ENCODE measurements at places on chromosomes 11 and 22.

DNA sequence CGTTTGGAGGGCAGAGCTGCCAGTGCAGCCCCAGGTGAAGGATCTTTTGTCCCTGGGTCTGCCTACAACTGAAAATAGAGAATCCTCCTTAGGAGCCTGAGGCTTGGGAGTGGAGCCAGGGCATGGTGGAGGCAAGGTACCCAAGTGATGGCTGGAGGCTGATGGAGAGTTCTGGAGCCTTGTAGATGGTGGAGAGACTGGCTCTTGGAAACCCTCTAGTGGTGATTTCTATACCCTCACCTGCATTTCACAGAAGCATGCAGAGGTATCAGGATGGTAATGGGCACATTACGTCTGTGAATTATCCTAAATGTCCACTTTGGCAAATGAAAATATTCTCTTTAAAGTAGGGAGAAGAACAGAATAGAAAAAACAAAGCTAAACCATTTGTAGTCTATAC, 44.4 kb downstream of the INSC start:
- DNase-seq, result no peak

GRCh38 chr22:19767427-19768341, 7.1 kb downstream of the TBX1 start:
- no peak for DNase-seq

GRCh38 chr11:279966-280705, 1.9 kb downstream of the NLRP6 start:
- DNase-seq, result no peak

GRCh38 chr11:114366331-114367243, 33.7 kb downstream of the C11orf71 start:
- no peak for DNase-seq

DNA sequence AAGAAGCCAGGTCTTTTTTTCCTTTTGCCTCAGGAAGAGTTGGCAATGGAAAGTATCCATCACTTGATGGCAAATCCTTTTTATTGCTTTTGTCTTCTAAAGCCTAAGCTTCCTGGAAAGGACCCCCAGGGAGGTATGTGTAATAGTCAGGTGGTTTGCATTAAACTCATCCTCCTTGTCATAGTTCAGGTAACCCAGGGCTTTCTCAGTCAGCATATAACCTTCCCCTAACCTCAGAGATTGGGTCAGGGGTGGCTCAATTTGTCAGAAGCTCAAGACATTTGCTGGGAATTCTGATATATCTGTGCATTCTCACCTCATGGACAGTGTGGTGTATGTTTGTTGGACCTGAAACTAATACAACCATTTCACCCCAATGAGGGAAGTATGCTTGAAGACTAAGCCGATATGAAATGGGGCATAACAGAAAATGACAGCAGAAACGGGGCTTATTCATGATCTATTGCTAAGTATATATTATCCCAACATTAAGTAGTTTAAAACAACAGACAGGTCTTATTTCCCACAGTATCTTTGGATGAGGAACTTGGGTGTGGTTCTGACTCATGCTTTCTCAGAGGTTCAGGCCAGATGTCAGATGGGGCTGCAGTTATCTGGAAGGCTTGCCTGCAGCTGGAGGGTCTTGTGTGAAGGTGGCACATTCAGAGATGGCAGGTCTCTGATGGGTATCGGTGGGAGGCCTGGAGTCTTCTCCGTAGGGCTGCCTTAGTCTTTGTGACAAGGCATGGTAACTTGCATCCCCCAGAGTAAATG, 135.8 kb upstream of the SPON1 start:
- no peak for DNase-seq

- no peak for DNase-seq
These were observed 5.0 kb upstream of the MYOD1 start for GRCh38 chr11:17714356-17714854.

GRCh38 chr22:45579806-45580725, 77.4 kb downstream of the FBLN1 start:
- no peak for DNase-seq

- no peak for DNase-seq
These were observed 8.2 kb upstream of the CCDC188 start for GRCh38 chr22:20159076-20159475.

DNA sequence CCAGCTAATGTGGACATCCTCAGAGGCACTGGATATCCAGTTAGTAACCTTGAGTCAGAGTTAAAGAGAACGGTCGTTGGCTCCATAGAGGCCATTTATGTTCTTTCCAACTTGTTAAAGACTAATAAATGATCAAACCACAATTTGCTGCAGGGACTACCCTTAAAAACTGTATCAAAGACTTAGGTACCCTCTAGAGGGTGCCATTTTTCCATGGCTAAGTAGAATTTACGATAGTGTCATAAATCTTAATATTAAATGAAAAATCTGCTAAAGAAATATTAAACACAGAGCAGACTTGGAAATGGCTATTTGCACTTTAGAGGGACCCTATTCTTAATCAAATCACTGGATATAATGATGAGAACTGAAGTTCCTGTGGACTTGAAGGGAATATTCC, 685.2 kb upstream of the CHORDC1 start:
- DNase-seq, result no peak

GRCh38 chr11:69882270-69882608, 63.0 kb upstream of the FGF3 start:
- no peak for DNase-seq

DNA sequence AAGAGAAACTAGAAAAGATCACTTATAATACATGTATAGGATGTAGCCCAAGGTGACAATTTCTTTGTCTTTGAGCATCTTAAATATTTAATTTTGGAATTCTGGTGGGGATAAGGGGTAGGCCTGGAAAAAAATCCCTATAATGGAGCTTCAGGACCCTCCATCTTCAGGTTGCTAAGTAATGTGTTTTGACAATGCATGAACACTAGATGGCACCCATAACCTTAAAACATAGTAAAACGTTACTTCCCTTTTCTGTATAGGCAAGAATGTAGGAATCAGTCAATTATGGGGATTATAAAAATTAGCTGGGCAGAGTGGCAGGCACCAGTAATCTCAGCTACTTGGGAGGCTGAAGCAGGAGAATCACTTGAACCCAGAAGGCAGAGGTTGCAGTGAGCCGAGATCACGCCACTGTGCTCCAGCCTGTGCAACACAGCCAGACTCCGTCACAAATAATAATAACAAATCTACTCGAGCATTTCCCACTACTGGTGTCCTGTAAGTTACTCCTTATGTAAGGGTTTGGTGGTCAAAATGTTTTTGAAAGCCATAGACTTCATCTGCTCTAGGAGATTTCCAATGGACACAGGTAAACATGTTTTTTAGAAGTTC, 541.9 kb upstream of the CCDC90B start:
- no peak for DNase-seq

- DNase-seq, result peak; percentile 45
These were observed 2.3 kb upstream of the DUSP8 start for GRCh38 chr11:1574238-1574932.

DNA sequence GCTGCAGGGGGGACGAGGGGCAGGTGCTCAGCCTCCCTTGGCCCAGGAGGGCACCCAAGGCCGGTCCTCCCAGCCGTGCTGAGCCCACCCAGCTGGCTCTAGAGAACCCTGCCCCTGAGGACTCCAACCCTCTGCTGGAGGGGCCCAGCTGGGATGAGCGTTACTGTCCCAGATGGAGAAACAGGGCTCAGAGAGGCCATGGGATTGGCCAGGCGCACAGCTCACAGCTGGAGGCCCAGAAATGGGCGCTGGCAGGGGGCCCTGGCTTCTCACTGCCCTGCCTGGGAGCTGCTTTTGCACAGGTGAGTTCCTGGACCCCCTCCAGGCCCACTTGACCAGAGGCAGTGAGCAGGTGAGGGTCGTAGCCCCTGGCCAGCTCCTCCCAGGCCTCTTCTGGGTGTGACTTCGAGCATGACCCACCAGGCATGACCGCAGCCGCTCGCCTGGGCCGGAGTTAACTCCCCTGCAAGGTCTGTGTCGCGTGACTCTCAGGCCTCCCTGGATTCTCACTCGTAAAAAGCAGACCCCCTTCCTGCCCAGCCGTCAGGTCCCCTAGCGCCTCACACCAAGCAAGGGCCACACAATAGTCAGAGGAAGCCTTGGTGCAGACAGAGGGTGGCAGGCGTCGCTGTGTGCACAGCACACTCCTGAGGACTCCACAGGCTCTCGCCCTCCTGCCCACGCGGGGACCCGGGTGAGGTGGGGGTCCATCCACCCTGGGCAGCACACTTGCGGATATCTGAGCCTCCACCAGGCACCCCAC, 19.7 kb upstream of the IL17REL start:
- DNase-seq, result no peak

DNA sequence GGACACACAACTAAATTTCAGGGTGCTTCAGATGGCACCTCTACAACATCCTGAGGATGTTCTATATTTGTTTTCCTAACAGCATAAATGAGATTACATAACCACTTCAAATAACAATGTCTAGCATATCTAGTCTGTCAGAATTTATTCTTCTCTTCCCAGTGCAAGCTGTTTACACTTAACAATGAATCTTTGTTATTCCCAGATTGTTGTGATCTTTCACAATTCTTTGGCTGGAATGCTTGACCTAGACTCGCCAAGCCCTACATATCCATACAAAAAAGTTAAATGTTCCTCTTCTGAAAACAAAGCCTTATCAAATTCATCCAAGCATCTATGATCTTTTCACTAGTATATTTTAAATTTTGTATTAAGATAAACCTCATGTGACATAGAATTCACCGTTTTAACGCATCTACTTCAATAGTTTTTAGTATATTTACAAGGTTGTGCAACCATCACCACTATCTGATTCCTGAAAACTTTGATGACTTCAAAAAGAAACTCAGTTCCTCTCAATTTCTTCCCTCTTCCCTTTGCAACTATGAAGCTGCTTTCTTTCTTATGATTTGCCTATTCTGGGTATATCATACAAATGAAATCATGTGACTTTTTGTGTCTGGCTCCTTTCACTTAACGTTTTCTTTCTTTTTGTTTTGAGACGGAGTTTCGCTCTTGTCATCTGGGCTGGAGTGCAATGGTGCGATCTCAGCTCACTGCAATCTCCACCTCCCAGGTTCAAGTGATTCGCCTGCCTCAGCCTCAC, 61.7 kb upstream of the CHRNA10 start:
- DNase-seq, result no peak

DNA sequence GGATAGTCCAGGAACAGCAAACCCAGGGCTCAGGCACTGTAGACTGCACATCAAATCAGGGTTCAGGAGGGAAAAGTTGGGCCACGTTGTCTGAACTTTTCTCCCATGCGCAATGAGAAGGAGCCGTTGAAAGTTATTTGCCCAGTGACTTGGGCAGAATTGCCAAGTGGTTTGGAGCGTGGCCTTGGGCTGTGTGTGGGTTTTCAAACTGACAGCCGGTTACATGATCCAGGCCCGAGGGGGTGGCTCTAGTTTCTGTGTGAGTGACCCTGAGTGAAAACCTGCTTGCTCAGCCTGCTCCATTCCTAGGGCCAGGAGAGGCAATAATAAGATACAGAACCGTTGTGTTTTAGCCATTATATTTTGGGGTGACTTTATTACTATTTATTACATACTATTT, 20.3 kb downstream of the MB start:
- DNase-seq, result no peak

GRCh38 chr11:44535191-44535980, 30.1 kb upstream of the CD82 start:
- no peak for DNase-seq

GRCh38 chr22:42624551-42625106, 9.9 kb upstream of the POLDIP3 start:
- no peak for DNase-seq

- no peak for DNase-seq
These were observed 2.8 kb downstream of the PDXP start for GRCh38 chr22:37661160-37661924.

DNA sequence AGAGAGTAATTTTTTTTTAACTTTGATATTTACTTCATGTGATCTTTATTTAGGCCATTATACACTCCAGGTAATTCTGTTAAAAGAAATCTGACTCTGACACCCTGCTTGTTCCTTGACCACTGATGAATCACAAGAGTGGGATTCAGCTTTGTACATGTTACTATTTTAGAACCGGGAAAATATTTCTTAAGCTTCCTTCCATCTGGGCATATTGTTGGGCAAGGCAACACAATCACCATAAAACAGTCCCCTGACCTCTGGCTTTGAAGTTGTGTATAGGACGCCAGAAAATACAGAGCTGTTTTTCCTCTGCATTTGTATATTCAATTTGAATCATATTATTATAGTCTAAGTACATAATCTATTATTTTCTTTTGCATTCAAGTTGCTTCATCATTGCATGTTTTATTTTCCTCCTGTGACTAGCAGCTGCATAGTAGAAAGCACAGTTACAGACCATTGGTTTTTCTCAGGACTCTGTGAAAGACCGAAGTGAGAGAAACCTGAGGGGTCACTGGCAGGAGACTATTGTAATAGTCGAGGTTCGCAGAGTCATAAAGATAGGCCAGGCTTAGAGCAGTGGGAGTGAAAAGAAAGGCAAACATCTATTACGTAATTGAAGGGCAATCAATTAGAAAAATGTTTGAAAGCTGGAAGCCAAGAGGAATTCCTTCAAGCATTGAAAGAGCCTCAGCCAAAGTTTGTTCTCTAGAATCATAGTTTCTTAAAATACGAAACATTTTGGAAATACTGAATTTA, 51.8 kb upstream of the SLC36A4 start:
- no peak for DNase-seq

DNA sequence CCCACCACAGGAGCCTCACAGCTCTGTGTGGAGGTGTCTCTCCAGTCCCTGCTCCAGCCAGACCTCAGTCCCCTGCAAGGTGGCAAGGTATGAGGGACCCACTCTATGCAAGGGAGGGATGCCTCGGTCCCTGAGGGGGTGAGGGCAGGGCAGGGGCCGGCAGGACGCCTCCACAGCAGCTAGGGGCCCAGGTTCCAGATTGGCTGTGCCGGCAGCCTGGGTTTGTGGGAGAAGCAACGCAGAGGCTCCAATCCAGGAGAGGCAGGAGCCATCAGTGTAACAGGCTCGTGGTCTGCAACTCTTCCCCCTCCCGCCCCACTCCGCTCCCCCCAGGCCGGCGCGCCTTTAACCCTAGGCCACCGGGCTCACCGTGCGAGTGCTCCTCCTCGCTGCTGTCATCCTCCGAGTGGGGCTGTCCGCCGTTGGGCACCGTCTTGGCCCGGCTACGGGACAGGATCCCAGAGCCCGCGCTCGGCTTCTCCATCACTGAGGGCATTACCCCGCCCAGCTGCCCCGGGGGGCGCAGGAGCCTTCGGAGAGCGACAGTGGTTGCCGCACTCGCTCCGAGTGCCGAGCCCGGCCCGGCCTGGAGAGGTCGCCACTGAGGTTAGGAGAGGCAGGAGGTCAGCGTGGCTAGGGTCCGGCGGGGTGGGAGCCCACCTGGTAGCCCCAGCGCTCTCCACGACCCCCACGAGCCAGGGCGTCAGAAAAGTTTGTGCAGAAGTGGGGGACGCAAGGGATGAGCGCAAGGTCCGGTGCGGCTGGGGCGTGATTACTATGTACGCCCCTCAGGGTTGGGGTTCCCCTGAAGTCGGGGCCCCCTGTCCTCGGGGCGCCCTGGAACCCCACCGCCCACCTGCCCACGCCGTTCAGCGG, 765 bp downstream of the RCOR2 start:
- DNase-seq, result no peak
